ENCODE measurements at places on chromosomes 16 and 17.

GRCh38 chr16:4138713-4139112 lies 22.5 kb upstream of the ADCY9 start:
- DNase-seq = no peak

DNA sequence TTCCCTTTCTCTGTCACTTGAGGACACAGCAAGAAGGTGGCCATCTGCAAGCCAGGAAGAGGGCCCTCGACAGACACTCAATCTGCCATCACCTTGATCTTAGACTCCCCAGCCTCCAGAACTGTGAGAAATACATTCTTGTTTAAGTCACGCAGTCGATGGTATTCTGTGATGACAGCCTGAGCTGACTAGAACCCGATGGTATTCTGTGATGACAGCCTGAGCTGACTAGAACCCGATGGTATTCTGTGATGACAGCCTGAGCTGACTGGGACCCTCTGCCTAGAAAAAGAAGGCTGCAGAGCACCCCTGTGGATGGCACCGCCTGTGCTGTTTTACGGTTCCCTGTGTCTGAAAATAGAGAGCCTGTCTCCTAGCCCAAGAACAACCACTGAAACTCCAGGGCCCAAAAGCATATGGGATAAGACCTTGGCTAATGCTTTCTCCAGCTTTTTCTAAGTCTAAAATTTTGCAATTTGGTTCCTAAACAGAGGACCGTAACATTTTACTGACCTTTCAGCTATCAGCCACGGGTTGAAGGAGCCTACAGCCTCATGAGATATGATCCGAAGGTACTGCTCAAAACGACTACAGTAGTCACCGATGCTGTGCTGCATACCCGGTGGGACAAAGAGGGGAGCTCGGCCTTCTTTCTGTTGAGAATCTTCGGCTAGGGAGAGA lies 33.1 kb upstream of the PITPNM3 start:
- DNase-seq = no peak

DNA sequence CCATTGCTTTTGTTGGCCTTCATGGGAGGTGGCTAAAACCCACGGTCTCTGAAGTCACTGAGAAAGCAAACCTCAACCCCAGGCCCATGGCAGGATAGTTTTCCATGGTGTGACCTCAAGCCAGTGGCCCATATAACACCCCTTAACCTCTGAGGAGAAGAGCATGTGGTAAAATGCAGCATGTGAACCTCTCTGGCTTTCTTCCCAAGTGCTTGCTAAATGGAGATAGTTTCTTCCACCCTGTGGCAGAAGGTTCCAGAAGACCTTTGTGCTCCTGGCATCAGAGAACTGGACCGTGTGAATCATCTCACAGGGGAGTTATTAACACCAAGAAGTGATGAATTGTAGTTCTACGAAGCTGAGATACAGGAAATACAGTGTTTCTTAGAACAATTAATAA lies 47.3 kb downstream of the MYOCD start:
- no peak for DNase-seq

DNA sequence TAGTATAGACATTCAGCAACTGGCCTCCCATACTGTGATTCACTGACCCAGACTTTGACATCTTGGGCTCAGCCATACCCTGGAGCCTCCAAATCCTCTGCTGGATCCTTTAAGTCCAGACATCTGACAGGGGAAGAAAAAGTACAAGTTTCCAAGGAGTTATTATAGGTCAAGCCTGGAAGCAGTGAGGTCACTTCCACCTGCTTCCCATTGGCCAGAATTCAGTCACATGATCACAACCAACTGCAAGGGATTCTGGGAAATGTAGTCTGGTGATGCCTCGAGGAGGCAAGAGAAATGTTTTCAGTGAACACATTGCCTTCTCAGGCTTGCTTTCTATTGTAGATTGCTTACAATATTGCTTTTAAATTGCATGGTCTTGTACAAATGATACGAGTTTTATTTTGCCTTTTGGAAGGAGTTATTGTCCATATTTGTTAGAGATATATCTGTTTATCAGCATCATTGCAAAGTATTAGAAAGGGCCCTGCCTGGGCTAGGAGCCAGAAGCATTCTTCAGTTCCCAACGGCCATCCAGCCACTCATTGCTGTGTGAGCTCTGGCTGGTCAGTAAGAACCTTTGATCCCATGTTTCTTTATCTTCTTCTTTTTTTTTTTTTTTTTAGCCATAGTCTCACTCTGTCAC lies 696.9 kb downstream of the WWOX start:
- DNase-seq = peak; percentile 22

DNA sequence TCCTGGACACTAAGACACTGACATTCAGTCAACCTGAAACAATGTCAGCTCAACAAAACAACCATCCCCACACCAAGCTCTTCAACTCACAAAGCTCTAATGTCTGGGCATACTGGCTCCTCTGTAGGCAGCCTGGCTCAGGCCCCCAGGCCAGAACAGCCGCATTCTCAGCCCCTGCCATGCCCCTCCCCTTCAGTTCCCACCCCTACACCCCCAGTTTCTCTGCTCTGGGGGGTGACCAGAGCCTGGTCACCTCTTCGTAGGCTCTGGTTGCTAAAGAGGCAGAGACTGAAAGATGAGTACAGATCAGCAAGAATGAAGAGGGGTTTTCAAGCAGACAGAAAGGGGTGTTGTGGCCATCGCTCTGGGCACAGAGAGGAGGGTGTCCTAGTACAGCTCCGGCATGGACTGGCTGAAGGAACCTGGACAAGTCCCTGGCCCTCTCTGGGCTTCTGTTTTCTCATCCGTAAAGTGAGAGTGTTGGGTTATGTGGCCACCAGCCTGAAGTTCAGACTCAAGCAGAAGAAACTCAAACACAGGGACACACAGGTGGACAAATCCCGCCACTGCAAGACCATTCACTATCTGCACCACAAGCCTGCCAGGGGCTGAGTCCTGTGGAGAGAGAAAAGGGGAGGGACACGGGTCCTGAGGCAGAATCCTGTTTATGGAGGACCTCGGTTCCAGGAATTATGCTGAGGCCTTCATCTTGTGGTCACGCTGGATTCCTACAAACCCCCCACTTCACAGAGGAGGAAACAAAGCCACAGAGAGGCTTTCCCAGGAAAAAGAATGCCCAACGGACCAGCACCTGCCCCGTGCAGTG lies 987 bp upstream of the SLC4A1 start:
- DNase-seq = no peak

DNA sequence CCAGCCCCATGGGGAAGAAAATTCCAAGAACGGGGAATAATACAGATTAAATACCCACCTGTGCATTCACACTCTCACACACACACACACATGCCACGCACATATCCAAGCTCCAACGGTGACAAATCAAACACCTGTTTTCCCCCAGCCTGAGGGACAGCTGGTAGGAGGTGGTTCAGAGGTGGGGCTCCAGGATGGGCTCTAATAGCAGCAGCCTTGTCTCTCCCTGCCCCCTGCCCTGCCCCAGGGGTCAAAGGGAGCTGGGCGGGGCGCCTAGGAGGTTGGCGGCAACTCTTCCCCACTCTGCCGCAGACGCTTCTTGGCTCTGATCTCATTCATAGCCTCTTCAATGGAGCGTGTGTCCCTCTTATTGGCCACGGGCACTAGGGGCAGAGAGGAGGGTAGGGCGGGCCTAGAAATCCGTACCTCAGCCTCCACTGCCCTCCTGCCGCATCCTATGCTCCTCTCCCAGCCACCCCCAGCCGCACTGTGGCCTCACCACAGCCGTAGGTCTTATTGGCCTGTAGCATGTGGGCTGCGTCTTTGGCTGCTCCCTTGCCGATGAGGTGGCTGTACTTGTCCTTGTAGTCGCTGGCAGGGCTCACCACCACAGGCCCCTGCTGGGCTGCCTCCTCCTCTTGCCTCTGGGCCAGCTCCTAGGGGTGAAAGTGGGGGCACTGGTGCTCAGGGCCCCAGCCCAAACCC lies 8.2 kb downstream of the SPAG7 start:
- no peak for DNase-seq

GRCh38 chr16:3850544-3850899 lies 30.0 kb downstream of the CREBBP start:
- DNase-seq = no peak

DNA sequence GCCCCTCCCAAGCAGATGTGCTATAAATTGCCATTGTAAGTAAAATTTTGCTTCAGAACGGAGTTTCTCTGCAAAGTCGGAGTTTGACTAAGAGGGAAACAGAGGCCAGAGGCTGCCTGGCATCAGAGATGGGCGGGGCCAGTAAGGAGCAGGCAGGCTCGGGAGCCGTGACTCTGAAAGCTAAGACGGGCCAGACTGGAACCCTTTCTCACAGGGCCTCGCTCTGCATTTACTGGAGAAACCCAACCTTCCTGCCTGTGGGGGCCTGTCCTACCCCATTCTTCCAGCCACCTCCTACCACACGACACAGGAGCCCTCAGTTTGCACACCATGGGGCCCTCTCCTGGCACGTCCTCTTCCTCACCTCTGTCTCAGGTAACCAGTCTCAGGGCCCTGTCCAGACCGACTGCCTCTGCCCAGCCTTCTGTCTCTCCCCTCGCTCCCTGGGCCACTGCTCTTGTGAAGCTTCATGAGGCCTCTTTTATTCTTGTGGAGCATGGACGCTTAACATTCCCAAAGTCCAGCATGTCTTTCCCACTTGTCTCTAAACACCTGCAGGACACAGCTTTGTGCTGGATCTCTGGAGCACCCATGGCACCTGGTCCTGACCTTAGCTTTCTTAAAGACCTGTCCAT lies 48.4 kb upstream of the ACSF3 start:
- DNase-seq = no peak

DNA sequence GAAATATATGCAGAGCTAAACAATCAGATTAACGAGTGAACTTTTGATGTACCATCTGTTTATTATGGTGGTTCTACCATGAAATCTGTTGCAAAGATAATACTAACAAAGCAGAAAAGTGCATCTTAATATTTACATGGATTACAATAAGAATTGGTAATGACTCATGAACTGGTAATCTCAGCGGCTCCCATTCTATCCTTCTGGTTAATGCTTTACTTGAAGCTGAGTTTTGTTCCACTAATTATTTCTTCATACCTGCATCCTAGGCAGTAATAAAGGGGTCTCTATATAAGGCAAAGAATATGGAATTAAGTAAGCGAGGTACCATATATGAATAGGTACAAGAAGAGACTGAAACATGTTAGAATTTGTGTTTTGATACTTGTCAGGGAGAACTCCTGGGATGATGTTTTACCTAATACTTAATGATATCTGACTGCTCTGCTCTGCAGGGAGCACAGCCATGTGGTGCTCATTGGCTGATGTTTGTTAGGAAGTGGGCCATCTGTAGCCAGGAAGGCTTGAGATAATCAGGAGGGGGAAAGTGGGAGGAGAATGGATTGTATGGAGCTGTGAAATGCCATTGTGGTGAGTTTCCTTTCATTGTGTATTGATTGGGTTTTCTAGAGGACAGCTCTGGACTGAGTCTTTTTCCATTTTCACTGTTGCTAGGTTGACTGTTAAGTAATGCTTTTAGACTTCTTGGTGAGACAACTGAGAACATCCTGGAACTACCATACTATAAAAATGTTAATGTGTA lies 52.6 kb downstream of the MAP2K6 start:
- no peak for DNase-seq

DNA sequence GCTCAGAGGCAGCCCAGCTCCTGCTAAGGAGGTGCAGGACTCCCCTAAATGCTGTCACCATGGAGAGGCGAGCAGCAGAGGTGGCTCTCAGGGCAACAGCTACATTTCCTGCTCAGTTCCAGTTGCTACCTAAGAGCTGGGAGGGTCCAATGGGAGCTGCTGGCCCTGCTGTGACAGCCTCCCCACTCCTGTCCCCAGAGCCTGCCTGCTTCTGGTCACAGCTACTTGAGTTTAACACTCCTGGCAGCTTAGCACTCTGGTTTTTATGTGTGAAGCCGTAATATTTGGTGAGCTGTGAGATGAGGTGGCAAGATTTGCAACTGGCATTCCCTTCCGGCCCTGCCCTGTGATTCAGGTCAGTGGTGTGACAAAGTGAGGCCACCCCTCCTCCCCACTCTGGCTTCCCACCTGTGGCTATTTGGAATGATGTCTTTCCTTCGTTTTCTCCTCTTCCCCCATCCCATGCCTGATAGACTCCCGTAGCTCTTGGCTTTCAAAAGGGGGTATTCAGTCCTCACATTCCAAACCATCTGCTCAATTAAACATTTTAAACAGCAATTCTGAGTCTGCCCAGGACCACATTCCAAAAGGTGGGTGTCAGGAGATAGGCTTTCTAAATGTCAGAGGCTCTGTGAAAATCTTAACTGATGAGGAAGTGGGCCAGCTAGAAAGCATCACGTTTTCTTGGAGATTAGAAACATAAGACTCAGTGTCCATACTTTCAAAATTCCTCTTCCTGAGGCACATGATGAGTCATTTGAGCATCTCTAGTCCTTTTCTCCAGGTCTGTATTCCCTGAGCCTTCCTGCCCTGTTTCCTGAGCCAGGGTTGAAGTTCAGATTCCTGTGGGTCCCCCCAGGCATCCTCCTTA lies 42.6 kb upstream of the SKAP1 start:
- DNase-seq = no peak
